Iris pigment epithelial cell (primary cell): ENCODE measurements at places on chromosomes 1 and 21.

GRCh38 chr1:1437033-1437903 is 1.8 kb downstream of the VWA1 start:
- no peak for DNase-seq

DNA sequence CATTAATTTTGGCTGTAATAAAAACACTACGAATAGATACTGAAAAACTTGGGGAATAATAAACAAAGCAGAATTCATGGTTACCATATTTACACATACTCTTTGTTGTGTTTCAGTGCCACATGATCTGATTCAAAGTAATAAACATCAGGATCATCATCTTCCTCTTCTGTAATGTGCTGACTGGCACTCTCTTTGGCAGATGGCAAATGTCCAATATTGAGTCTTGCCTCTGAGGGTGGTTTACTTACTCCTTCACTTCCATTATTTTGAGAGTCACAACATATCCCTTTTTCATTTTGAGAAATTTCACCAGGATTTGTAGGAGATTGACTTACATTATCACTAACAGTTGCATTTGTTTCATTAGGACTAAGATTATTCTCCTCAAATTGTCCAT is 50.7 kb downstream of the ZZZ3 start:
- DNase-seq, result no peak

DNA sequence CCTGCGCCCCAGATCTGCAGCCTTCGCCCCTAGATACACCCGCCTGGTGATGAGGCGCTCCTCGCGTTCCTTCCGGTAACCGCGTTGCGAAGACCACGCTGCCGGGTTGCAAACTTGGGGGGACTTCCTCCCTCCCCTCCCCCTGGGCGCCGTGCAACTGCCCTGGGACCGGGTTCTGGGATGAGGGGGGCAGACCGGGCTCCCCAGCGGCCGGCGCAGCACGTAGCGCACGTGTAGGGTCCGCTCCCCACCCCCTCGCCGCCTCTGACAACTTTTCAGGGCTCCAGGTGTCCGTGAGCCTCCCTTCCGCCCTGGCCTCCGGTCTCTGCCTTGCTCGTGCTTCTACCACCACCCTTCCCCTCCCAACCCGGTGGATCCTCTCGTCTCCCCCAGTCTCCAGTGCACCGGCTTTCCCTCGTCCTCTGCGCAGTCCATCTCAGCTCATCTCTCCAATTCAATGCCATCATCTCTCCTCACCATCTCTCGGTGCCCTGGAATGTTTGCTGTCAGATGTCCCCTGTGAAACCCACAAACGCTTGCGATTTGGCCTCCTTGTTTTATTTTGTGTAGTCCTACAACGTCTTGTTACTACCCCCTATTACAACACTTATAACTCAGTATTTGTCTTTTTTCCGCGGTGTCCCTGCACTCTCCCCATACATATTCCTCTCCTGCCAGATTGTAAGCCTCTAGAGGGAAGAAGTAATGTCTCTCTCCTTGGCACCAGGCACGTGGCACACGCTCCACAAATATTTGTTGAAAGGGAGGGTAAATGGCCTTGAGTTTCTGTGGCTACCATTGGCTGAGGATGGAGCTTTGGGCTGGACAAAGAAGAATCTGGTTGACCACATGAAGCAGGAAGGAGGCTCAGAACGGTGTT is 782 bp downstream of the PCAT6 start:
- DNase-seq, result peak; percentile 17

DNA sequence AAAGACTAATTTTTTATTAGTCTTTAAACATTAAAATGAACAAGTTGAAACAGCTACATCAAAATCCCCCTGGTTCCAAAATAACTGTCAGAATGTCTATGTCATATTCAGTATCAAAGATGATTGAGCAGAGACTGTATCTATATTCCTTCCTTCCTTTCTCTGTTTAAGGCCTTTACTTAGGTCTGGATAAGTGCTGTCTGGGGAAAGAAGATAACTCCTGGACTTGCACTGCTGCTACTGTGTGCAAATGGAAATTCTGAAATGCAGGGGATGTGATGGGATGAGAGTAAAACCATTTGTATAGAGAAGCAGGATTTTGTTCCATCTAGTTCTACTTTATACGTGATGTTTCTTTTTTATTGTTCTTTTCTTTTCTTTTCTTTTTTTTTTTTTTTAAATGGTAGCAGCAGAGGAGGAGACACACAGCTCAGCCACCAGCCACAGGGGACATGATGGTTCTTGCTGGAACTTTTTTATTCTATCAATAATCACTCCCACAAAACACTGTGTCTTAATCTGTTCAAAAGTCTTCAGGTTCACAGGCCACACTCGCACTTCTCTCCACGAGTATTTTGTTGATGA is 33.6 kb upstream of the FOXE3 start:
- no peak for DNase-seq

- peak; percentile 61 for DNase-seq
These were observed 62.2 kb downstream of the LRRC40 start for GRCh38 chr1:70143048-70143659.

DNA sequence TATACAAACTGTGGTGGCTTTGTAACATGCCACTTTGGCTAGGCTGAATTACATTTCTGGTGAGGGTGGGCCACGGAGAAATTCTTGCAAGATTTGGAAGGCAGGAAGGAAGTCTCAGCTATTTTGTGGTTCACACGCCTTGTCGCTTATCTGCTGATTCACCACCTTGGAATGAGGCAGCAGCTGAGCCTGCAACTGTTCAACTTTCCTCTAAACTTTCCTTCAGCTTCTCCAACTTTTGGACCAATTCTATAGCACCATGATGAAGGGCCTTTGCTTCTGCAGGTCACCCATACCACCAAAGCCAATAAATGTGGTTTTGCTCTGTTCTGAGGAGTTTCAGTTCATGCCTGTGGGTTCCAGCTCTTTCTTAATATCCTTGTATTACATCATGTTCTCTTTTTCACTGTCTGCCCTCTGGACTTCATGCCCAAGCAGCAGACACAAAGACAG is 337.6 kb upstream of the SNX7 start:
- peak; percentile 97 for DNase-seq

GRCh38 chr1:215132156-215132555 is 49.6 kb downstream of the KCNK2 start:
- DNase-seq, result peak; percentile 20

DNA sequence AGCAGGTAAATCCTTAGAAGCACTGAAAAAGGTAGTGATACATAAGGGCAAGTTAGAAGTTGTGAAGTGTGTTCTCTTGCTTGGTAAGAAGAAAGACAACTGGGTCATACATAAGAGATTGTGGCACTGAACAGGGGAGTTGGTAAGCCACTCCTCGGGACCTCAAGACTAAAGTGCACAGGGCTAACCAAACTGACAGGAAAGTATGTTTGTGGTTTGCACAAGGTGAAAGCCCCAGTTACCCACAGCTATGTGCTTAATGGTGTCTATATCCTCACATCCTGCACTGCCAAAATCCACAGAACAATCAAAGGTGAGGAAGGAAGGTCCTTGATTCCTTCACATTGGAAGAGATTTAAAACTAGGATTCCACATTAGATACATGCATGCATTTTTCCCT is 276.5 kb downstream of the DNM3 start:
- DNase-seq, result no peak
